ENCODE measurements at places on chromosomes 2 and 18. TPM values are rescaled to one million over a fixed set of nuclear protein-coding genes. Genes with fewer than 3 reads are reported as not detected.
A peak's percentile ranks its signal among the peaks of the same experiment; 100 is the strongest.

Gene KIAA2012
- total RNA-seq = not detected

Gene CD8B
- not detected for total RNA-seq

Gene MATN3
- total RNA-seq = 0.29 TPM

Gene OXER1
- total RNA-seq = not detected

Gene TLX2
- total RNA-seq = not detected

Gene GMPPA
- total RNA-seq = 30.0 TPM

GRCh38 chr2:222912776-222913175 lies 51.9 kb downstream of the ACSL3 start:
- no peak for DNase-seq

DNA sequence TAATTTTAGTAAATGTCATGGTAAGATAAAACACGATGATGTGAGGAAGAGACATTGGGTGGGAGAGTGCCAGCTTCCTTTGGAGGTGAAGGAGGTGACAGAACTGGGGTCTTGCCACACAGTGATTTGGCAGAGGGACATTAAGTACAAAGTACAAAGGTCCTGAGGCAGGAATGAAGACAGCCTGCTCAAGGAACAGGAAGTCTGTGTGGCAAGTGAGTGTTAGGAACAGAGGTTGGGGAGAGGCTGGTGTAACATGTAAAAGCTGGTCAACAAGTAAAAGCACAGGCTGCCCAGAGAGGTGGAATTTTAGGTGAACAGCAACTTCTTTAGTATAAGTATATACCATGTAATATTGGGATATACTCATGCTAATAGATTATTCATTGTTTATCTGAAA lies 73.1 kb downstream of the INPP5D start:
- no peak for DNase-seq

- DNase-seq = peak; percentile 28
These were observed 22.0 kb upstream of the LNPK start for GRCh38 chr2:176024083-176024482.

DNA sequence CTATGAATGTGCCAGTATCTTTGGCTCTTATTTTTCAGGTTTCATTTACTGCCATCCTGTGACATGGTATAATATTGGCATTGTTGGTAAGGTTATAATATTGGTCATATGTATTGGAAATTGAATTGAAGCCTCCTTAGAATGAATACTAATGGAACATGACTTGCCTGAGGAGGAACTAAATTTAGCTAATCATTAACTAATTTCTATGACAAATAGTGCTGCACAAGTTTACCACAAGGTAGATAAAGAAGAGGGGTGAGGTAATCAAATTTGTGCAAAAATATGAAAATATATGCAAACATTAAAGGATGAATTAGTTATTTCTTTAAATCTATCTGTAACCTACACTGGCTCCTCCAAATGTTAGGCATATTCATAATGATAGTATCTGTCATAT lies 43.2 kb upstream of the ORC2 start:
- no peak for DNase-seq

DNA sequence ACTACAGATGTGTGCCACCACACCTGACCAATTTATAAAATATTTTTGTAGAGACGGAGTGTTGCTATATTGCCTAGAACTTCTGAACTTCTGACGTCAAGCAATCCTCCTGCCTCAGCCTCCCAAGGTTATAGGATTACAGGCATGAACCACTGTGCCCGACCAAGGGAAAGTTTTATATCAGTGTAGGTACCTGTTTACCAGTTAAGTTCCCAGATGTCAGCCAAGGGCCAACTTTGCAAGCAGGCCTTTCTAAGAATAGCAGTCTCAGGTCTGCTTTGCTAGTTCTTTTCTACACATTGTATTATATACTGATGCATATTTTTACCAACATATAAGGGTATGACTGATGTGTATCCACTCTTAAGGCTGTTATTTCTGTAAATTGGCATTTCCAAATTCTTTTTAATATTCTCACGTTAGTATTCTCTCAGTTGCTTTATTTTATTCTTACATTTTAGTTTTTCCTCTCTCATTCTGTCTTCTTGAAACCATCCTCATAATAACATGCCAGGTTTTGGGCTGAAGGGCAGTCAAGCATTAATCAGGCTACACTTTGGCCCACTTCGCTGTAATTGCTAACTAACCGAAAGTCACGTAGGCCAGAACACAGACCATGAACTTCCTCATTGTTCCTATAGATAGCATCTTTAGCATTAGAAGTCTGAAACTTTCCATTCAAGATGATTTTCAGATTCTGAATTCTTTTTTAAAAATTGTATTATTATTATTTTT lies 25.0 kb upstream of the CXXC1 start:
- DNase-seq = no peak

DNA sequence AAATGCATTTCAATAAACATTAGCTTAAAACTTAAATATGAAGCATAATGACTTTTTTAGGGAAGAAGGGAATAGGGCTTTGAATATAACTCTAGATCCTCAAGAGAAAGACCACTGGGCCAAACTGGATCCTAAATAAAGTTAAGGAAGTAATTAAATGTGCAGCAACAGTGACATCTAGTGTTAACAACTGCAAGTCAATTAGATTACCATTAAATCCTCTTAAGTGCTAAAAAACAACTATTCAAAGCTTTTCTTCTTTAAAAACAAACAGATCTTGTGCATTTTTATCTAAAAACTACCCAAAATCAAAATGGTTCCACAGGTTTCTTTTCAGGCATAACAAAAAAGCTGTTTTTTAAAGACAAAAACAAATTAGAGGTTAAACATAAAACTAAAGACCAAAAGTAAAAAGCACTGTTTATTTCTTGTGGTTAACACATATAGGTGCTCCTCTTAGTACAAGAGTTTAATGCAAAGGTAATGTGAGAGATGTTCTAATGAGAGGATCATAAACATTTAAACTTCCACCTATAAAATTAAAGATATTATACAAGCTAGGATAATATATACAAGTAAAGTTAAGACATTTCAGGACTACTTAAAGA lies 111.4 kb downstream of the THADA start:
- DNase-seq = peak; percentile 54

DNA sequence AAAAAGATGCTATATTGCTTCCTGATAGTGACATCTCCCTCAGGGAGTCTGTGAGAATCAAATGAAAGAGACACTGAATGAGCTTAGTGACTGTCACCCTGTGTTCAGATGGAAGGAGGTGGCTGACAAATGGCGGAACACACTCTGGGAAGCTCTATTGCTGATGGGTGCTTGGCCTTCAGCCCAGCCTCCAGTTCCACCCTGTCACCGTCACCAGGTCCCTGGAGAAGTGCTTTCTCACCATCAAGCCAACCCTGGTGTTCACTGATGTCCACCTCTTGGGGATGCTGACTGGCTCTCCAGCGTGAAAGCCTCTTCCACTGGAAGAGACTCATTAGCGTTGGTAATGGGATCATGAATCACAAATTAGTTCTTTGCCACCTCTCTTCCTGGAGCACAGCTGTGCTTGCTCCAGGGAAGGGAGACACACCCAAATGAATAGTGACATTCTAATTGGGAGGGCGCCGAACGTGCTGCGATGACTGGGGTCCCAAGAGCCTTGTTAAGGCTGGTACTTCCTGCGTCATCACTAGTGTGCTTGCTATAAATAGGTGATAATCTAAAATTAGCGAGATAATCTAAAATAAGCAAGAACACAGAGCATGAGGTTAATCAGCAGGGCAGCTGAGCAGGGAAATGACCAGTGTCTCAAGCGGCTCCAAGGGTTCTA lies 154.0 kb downstream of the CLIP4 start:
- no peak for DNase-seq

DNA sequence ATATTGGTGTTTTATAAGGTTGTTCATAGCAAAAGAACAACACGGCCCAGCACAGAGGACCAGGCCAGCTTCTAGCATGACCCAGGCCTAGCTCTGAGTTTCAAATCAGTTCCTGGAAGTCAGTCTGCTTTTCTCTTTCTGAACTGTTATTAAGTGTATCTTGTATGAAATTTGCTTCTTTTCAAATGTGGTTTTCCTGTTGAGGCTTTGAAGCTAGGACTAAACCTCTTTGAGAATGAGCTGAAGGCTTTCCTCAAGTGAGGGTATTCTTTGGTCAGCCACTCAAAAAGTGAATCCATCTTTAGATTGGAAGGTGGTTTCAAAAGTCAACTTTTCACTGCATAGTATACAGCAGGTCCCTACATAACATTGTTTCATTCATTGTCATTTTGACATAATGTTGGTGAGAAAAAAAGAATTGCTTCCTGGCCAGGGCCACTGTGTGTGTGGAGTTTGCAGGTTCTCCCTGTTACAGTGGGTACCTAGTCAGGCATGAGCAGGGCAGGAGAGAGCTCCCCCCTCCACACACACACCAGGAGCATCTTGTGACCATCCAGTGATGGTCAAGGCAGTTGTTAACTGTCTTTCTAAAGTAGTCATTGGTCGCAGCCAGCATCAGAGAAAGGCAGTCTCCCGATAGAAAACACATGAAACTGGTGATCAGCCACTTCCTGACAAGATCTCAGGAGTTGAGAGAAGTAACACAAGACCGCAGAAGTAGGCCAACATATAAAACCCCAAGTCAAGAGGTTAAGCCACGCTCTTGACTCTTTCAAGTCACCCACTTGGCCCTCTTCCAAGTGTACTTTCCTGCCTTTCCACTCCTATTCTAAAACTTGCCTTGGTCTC lies 6.7 kb upstream of the ACAA2 start:
- DNase-seq = no peak

DNA sequence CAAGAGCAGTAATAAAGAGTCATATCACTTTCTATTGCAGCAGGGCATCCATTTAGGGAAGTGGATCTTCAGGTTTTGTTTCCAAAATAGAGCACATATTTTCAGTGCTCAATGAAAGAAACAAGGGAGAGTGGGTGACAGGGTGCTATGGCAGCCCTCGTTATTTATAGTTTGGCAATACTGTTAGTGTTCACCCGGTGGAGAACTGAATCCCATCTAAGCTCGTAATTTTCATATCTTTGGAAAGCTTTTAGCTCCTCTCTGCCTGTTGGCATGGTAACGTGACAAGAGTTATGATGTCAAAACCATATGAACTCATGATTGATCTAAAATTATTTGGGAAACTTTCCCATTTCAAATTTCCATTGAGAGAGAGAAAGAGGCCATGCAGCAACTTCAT lies 331.9 kb downstream of the LRRTM1 start:
- DNase-seq = no peak

DNA sequence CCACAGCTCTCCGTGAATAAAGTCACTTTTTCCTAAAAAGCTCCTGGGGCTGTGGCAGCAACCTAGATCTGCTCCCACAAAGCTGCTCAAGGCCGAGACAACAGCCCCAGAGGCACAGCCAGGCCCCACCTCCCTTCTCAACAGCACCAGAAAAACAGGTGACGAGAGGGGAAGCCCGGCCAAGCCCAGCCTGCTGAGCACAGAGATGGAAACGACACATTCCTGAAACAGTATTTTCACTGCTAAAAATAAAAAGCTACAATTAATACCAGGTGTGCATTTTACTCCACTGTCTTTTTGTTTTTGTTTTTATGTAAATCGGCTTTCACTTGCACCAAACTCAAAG lies 199.3 kb downstream of the HDAC4 start:
- DNase-seq = no peak

All from Daoy (cell line).